ENCODE measurements at places on chromosomes 7 and 10.

GRCh38 chr7:45704683-45705016 lies 130.5 kb downstream of the ADCY1 start:
- no peak for DNase-seq

DNA sequence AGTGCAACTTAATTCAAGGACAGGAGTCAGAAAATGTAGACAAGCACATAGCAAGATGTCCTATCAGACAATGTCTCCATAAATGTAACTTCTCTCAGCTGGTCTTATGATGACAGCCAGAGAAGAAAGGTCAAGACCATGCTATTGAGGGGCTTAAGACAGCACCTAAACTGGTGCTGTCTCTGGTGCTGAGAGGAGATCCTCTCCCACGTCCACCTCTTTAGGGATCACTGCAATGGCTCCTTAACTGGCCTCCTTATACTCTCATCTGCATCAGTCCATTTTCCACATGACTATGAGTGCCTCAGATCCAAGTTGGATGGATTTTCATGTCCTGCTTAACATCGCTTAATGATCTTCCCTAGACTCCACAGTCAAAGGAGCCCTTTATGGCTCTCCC lies 210.6 kb downstream of the ARL4A start:
- no peak for DNase-seq

DNA sequence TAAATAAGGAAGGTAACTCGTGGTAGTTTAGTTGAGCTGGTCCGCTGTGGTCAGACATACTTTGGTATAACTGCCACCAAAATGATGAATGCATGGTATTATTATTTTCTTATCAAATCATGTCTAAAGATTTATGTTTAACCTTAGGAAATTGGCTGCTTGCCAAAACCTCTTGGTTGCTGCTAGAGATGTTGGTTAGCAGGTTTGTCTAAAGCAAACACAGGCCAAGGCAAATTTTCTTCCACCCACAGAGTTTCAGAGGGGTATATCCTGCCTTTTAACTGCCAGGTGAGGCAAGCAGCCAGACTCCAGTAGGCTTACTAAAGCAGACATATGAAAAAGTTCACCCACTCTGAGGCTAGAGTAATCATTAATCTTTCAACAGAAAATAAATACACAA lies 101.4 kb downstream of the SEMA3E start:
- DNase-seq = peak; percentile 4

DNA sequence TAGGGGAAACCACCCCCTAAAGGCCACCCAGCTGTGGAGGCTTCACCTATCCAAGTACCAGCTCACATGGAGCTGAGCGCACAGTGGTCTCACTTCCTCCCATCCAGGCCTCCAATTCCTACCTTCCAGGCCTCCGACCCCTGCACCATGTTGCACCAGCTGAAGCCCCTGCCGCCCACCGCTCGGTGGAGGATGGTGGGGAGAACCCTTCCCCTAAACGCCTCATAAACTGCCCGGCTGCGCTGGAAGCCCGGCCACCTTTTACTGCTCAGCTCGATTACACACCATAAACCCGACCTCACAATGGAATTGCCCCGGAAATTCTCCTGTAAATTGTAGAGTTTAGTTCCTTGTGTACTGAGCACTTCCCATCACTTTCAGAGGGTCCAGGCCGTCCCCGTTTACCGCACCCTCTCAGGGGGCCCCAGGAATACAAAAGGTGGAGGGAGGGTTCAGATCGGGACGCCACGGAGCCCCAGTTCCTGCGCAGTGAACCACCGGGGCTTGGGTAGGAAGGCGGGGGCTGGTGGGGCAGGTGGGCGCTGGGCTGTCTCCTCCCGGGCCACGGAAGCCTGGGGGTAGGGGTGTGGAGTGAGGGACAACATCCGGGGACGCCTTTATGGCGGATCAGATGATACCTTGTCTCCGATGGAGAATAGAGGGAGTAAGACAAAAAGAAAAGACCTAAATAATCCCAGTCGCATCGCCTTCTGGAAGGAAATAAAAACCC lies 1.4 kb upstream of the HOXA7 start:
- no peak for DNase-seq

GRCh38 chr10:80477-81105 lies 31.5 kb upstream of the TUBB8 start:
- no peak for DNase-seq

GRCh38 chr10:26981232-26981824 lies 119.0 kb downstream of the ANKRD26 start:
- no peak for DNase-seq

- DNase-seq = no peak
Measured at GRCh38 chr10:22531441-22531840, 182.9 kb downstream of the PIP4K2A start.

DNA sequence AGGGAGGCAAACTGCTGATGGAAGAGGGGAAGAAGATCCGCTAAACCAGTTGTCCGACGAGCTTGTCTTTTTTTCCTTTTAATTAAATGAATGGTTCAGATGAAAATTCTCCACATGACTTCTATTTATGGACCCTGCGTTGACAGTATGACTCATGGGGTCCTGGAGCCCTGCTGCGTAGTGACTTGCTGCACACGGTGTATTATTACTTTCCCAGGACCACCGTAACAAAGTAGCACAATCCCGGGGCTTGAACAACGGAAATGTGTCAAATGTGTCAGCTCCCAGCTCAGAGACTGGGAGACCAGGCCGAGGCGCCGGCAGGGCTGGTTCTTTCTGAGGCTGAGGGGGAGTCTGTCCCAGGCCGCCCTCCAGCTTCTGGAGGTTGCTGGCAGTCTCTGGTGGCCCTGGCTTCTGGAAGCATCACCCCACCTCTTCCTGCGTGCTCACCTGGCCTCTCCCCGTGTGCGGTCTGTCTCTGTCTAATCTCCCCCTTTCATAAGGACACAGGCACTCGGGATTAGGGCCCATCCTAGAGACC lies 33.8 kb upstream of the MNX1 start:
- peak; percentile 37 for DNase-seq

DNA sequence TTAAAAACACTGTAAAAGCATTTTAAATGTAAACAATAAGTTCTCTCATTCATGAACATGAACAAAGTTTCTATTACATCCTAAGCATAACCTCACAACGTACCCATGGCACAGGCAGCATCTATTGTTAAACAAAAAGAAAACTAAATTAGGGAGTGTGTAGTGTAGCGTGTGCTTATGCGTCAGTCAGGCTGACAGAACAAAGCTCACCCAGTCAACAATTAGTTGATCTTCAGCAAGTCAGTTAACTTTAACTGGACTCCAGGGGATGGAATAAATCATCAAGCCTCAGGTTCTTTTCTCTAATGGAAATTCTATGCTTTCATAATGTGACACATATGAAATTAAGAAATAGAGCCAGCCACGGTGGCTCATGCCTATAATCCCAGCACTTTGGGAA lies 91.6 kb upstream of the ODAD2 start:
- DNase-seq = no peak

GRCh38 chr7:12610899-12611298 lies 40.4 kb downstream of the SCIN start:
- DNase-seq = no peak

DNA sequence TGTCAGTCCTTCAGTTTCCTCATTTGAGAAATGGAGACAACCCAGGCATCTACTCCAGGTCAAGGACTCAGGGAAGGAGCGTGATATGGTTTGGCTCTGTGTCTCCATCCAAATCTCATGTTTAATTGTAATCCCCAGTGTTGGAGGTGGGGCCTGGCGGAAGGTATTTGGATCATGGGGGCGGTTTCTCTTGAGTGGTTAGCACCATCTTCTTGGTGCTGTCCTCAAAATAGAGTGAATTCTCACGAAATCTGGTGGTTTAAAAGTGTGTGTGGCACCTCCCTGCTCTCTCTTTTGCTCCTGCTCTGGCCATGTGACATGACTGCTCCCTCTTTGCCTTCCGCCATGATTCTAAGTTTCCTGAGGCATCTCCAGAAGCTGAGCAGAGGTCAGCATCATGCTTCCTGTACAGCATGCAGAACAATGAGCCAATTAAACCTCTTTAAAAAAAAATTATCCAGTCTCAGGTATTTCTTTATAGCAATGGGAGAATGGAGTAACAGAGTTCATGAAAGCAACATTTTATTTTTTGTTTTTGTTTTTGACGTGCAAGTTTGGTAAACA lies 30.0 kb downstream of the ARHGAP22 start:
- DNase-seq = no peak

- DNase-seq = no peak
Measured at GRCh38 chr10:131706476-131706875, 194.3 kb upstream of the PPP2R2D start.

DNA sequence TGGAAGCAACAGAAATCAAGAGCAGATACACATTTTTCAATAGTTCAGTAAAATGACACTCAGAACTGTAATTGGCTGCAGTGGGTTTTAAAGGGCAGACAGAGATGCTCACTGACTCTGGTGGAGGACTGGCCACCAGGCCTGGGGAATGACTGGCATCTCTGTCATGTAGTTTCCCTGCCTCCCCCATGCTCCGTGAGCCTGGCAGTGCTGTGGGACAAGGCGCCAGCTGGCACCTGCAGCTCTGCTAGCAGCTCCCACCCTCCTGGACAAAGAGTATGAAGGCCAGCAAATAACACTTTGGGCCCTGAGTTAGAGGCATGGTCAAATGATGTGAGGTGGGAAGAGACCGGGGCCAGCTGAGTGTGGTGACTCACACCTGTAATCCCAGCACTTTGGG lies 15.0 kb downstream of the TSPAN33 start:
- DNase-seq = no peak

- DNase-seq = no peak
Measured at GRCh38 chr10:3814838-3815220, 29.8 kb upstream of the KLF6 start.

- DNase-seq = peak; percentile 54
Measured at GRCh38 chr10:5987747-5988146, 10.4 kb upstream of the IL15RA start.

GRCh38 chr10:113691381-113691780 lies 11.7 kb downstream of the CASP7 start:
- DNase-seq = no peak

DNA sequence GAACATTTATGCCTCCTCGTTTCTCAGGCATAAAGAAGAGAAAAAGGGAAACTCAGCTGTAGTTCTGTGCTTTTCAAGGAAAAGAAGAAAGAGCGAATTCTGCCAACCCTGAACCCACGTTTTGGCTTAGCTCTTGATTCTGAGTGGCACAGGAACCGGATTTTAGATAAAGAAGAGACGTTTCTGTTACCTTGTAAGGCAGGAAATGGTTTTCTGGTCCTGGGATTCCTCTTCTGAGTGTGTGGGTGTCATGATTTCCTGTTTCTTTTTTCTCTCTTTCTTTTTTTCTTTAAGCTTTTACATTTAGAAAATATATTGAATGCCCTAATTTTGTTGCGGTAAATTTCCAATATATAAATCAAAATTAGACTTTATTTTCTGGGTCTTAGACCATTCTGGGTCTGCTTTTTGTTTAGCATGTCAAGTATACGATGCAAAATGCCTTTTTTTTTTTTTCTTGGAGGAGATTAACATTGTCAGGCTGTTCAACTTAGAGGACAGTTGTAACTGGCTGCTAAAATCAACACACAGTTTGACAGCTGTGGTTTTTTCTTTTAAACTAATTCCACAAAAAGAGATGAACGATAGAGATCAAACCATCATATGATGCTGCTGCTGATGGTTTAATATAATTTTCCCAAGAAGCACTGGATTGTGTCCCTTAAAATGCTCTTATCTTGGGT lies 190.8 kb downstream of the GATA3 start:
- no peak for DNase-seq

DNA sequence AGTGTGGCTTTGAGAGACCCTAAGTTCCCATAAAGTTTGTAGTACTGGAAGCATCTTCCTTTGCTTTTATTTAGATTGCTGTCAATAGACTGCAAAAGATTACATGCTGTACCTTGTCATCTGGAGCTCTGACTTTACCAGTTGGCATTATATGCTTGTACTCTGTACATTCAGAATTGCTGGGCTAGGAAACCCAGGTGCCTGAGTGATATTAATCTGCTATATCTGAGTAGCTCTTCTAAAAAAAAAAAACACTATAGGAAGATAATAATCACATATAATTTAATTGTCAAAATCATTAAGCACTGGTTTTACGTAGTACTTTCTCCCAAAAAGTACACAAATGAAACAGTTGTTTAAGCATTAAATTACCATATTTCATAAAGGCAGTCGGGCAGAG lies 12.3 kb downstream of the GATA3 start:
- DNase-seq = no peak

DNA sequence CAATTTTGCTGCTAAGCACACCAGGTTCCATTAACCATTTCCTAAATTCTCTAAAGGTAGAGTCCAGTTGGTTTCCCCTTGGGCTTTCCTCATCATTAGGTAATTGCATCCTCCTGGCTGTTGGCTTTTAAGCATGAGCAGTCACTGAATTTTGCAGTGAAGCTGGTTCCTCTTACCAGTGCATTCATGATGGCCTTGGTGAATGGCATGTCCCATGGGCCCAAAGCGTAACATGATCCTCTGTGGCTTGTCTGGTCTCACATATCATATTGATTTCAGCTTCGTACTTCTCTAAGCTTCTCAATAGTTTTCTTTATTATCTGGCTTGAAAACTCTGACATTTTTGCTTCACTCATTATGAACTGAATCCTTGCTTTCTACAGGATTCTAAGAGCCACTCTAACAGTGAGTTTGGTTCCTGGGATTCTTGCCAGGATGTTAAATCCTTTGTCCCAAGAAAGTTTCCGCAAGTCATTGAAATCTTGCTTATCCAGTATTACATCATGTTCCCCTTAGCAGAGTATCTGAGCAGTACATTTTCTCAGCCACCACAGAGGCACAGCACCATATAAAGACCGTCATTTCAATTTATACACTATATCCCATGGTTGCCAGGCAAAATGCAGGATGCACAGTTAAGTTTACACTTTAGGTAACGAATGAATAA lies 134.2 kb downstream of the PTN start:
- DNase-seq = peak; percentile 79

- peak; percentile 81 for DNase-seq
Measured at GRCh38 chr10:124066781-124067714, 26.4 kb downstream of the CHST15 start.

- peak; percentile 21 for DNase-seq
Measured at GRCh38 chr7:111474723-111475418, 87.4 kb downstream of the IMMP2L start.

- no peak for DNase-seq
Measured at GRCh38 chr7:20358106-20358505, 27.4 kb downstream of the ITGB8 start.

DNA sequence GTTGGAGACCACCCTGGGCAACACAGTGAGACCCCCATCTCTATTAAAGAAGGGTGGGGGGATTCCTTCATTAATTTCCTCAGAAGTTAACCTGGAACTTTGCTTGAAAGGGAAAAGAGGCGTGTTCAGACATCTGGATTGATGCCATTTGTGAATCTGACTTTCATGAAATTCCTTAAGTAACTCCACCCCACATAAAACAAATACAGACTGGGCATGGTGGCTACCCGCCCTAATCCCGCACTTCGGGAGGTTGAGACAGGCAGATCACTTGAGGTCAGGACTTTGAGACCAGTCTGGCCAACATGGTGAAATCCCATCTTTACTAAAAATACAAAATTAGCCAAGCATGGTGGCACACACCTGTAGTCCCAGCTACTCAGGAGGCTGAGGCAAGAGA lies 75.0 kb downstream of the EEPD1 start:
- DNase-seq = no peak
